ENCODE measurements at places on chromosomes 16 and 17.

GRCh38 chr17:4199818-4200402 lies 56.9 kb downstream of the CYB5D2 start:
- peak; percentile 13 for DNase-seq

DNA sequence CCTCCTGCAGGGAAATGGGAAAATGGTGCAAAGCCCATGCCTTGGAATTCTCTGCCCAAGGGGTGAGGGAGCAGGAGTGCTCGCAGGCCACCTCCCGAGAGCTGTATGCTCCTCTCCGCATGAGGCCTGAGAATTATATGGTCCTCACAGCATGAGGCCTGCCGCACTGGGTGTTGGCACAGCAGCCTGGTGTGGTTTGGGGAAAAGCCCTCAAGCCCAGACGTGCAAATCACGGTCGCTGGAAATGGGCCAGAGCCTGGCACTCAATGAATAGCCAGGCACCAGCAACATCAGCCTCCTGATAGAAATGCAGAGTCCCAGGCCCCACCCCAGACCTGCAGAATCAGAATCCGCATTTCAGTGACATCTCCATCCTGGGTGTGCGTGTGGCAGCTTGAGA lies 156.4 kb upstream of the FOXF1 start:
- DNase-seq, result no peak

DNA sequence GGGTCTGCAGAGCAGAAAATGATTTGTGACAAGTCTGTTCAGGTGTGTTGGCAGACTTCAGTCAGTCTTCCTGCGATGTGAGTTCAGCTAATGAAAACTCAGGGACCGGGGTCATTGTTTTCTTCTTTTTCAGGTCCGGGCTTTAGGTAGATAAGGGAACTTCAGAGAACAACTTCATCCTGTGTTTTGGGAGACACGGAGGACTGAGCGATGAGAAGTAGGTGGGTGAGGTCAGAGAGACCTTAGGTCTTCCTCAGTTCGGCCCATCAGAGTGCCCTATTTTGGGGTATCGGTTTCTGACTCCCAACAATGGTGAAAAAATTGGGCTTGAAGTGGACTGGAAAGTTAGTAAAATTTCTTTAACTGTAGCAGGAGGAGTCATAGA lies 88.9 kb upstream of the ATF7IP2 start:
- no peak for DNase-seq

- DNase-seq, result no peak
Measured at GRCh38 chr17:28390141-28390540, 15.9 kb downstream of the SLC46A1 start.

- DNase-seq, result no peak
Measured at GRCh38 chr16:54504372-54504771, 217.8 kb upstream of the IRX3 start.

- no peak for DNase-seq
Measured at GRCh38 chr17:9011001-9011400, 10.3 kb upstream of the NTN1 start.

DNA sequence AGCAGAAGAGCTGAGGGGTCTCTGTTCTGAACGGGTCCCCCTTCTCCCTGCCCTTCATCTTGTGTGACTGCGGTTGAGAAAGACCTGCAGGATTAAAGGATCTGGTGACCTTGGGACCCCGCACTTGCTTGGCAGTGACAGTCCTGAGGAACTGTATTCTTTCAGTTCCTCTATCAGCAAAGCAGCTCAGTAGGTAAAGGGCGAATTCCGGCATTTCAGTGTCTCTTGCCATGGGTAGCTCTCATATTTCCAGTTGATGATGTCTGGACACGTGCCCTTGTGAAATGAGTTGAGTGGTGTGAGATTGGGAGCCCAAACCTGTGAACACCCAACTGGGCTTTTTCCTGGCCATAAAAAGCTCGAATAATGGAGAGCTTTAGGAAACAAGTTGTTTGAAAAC lies 135.7 kb downstream of the PRKCA start:
- no peak for DNase-seq
